Effector memory CD8-positive, alpha-beta T cell (primary cell): ENCODE measurements at places on chromosomes 12 and 14.

DNA sequence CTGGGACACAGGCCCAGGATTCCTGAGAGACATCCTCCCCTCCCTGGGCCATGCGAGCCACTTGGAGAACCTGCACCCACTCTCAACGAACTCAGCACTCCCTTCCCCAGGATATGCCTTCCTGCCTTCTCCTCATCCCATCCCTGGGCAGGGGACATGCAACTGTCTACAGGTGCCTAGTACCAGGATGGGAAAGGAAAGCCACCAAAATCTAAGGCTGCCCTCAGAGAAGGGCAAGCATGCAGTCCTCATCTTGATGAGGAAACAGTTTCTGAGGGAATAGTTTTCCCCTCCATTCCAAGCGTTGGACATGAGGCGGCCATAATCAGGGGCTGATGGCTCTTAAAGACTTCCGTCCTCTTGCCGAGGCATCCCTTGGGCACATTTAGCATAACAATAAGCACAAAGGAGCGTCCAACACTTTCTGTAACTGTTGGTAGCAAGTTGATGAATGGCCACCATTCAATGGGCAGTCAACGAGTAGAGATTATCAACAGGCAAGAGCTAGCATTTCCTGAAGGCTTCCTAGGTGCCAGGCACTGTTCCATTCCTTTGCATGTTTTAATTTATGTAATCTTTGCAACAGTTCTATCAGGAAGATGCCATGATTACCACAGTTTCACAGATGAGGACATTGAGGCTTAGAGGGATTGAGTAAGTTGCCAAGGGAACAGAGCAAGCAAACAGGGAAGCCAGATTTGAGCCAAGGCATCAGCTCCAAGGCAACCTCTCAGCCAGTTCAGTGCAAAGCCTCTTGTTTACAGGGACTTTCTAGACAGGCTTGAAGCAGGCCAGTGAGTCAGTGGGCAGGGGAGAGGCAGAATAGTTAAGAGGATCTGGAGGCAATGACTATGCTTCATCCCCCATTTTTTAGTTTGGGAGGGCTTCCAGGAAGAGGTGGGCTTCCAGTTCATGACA, 105.1 kb downstream of the SINHCAF start:
- DNase-seq, result no peak

DNA sequence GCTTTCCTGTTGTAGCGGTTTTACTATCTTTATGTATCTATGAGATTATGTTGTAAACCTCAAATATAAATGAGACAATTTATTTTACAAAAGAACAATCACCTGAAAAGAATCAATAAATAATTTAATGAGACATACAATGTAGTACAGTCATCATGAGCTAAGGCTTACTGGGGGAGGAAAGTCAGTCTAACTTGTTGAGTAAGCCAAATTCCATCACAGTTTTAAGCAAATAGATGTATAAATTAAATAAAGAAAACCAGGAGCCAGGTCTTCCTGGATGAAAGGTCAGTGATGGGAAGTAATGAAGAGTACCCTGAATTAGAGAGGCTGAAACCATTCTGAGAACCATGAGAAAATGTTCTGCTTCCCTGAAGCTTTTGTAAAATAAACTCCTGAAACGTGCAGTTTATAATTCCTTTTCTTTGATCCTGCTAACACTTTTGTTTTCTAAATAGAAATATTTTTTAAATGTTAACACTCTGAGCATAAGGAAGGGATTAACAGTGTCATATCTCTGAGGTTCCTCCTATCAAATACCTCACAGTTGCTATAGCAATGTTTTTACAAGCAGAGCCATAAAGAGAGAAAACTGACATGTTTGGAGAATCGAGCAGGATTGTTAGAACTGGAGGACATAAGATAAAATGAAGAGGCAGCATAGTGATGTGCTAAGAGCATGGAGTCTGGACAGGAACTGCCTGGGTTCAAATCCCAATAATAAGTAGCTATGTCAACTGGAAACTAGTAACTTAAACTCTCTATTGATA, 444.9 kb upstream of the FOXG1 start:
- no peak for DNase-seq

DNA sequence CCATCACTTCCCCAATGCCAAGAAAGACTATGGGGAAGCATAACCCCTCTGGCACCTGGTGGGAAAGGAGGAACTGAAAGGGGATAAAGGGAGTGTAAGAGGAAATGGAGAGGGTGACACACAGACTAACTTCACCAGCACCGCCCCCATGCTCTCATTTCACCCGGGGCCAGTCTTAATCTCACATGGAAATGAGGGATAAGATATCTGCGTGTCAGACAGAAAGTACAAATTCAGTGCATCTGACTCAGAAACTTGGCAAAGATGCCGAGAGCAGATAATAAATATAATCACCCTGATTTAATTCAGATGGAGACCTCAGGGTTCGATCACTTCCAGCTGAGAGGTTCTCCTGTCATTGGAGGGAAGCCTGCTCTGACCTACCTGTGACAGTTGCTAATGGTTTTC, 191.6 kb downstream of the DUSP6 start:
- no peak for DNase-seq

- no peak for DNase-seq
Observed at GRCh38 chr12:115943630-115944391, 333.7 kb downstream of the MED13L start.

- no peak for DNase-seq
Observed at GRCh38 chr12:54692353-54692752, 44.2 kb upstream of the DCD start.

DNA sequence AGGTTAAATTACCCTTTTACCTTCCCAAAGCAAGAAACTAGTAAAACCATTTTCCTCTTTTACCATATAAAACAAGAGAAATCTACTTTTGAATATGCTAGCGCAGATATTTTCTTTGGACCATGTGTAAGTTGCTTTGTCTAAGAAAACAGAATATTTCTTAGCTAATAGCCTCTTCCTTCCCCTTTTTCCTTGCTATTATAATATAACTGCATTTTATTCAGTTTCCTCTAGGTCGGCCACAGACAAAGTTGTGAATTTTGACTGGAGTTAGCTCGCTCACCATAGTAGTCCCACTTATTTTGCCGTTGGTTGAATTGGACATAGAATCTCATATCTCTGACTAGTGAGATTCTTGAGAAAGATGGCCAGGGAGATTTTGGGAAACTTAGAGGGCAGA, 115.6 kb downstream of the PLEKHA5 start:
- no peak for DNase-seq

DNA sequence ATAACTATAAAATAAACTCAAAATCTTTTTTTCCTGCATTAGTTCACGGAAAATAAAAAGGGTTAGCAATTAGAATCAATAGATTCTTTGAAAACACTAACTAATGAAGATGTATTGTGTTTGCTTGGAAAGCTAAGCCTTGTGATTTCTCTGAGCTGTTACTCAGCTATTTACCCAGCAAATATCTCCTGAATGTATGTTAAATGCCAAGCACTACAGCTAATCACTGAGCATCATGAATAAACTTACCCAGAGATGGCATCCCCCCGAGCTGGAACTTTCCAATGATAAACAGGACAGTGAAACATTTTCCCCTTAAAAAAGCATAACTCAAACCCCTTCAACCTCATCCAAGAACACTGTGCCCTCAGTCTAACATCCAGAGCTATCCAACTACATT, 71.2 kb downstream of the SLC2A13 start:
- DNase-seq, result no peak

- no peak for DNase-seq
Observed at GRCh38 chr14:94180655-94181271, 6.6 kb downstream of the PPP4R4 start.

GRCh38 chr12:68113644-68114043, 45.9 kb downstream of the IFNG start:
- peak; percentile 51 for DNase-seq

DNA sequence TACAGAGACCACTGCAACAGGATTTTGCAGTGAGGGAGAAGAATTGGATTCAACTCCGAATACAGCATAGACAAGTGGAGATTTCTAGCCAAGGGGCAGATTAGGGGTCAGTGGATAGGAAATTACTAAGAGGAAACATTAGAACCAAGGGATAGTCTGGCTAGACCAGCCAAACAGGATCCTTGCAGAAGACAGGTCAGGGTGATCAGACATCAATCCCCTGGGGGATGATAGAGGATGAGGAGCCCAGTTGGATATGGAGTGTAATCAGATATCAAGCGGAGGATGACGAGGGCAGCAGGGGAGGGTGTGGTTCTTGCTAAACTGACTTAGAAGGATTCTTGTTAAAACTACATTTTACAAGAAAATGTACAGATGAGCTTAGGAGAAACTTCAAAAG, 424.4 kb downstream of the DAD1 start:
- no peak for DNase-seq

DNA sequence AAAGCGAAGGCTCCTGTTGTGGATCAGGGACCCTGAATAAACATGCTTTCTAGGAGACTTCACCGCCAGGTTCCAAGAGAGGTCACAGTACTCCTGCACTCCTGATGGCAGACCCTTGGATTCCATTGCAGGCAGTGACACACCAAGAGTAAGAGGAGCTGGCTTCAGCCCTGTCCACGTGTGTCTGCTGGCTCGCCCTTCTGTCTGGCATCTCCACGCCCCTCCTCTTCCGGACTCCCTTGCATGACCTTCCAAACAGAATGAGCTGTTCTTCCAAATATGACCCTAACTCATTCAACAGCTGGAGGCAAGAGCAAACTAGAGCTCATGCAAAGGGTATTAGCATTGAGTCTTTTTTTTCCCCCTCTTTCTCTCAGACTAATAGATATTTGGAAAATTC, 233.0 kb upstream of the PLEKHG7 start:
- DNase-seq, result no peak

- no peak for DNase-seq
Observed at GRCh38 chr14:67485501-67486095, 2.9 kb downstream of the TMEM229B start.

- no peak for DNase-seq
Observed at GRCh38 chr12:46388427-46389021, 16.0 kb upstream of the SLC38A2 start.

- no peak for DNase-seq
Observed at GRCh38 chr12:58363971-58364370, 422.6 kb downstream of the ATP23 start.

DNA sequence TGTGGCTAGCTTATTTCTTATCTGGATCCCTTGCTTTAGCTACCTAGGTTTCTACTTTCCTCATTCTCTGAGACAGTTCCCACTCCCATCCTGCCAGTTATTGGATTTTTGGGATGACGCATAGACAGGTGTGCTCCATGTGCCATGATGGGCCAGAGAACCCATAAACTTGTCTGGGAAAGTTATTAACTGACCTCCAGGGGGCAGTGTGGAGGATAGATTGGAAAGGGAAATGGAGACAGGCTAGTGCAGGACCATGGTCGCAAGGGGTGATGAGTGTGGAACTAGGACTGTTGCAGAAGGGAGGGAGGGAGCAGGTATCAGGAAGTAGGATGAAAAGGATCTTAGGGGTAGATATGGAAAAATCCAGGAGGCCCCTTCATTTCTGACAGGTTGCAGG, 80.3 kb downstream of the ESRRB start:
- no peak for DNase-seq

DNA sequence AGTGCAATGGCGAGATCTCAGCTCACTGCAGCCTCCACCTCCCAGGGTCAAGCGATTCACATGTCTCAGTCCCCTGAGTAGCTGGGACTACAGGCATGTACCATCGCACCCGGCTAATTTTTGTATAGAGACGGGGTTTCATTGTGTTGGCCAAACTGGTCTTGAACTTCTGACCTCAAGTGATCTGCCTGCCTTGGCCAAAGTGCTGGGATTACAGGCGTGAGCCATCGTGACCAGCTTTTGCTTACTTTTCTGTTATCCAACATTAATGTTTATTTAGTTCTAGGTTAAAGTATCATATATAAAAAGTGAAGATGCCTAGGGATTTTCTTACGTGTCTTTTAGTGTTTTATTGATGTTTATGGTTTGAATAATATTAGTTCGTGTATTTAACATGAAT, 28.9 kb upstream of the CCT2 start:
- DNase-seq, result no peak

GRCh38 chr12:91179315-91179714, 3.3 kb downstream of the DCN start:
- DNase-seq, result no peak

- no peak for DNase-seq
Observed at GRCh38 chr14:50669441-50669986, 1.4 kb upstream of the SAV1 start.

DNA sequence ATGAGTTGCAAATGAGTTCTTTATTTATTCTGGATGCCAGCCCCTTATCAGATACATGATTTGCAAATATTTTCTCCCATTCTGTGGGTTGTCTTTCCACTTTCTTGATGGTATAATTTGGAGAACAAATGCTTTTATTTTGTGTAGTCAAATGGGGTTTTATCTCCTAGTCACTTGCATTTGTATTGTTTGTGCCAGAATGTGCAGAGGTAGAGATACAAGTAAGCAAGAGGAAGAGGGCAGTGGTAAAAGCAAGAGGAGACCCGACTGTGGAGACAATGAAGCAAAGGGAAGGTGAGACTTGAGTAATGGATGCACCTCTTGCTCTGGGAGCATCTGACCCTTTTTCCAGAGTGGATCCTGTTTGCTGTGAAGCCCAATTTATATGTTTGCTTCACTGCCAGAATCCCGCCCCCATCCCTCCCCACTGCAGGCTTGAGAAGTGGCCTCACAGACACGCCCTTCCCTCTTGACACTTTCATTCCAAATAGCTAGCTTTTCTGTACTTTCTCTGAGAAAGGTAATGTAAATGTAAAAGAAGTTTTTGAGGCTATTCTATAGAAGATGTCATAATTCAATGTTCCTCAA, 786 bp upstream of the PFKM start:
- no peak for DNase-seq

DNA sequence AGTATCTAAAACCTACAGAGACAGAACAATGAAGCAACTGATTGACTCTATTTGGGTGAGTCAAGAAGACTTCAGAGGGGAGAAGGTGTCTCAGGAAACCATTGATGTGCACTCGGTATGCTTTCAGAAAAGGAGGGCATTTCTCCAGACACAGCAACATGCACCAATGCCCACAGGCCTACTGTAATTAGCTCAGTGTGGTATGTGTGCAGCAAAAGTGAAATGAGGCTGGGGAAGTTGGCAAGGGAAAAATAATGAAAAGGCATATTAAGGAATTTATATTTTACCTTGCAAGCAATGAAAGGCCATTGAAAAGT, 158.4 kb upstream of the GRIP1 start:
- DNase-seq, result no peak

- peak; percentile 66 for DNase-seq
Observed at GRCh38 chr14:55129428-55130195, 560 bp downstream of the LGALS3 start.
